ENCODE measurements at places on chromosomes 2 and 18.

DNA sequence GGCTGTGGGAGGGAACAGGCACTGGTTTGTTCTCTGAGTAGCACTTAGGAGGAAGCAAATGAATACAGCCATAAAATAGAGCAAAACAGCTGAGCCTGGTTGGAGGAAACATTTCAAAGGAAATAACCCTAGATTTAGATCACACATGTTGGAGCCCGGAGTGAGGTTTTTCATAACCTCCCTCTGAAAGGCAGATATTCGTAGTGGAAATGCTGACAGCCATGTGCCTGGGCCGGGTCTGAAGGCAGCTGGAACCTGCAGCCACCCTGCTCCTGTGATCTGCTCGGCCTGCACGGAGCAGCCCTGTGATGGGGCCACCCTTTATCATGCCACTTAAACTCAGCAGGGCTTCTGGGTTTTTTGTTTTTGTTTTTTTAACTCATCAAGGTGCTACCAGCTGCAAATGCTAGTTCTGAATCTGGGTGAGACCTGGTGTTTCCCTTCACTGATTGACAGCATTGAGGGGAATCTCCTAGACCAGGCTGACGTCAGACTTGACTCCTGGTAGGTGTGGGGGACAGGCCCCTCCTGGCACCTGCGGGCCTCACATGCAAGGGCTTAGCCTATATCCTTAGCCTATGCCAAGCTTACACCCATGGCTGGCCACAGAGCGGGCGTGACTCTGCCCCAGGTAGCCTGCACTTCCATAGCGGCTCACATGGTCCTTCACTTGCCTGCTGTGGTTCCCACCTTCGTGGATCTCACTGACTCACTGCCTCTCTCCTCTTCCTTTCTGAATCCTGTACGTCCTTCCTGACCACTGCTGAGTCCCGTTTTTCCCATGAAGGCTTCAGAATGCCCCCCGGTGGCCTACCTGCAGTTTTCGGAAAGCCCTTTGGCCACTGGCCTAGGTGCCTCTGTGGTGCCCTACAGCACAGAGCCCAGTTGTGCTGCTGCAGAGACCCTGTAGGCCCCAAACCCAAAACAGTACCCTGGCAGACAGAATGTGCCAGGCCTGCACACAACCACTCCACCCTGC, 217.3 kb downstream of the SEPTIN10 start:
- DNase-seq, result no peak

- DNase-seq, result no peak
These were observed 202.1 kb upstream of the TNP1 start for GRCh38 chr2:217061916-217062505.

DNA sequence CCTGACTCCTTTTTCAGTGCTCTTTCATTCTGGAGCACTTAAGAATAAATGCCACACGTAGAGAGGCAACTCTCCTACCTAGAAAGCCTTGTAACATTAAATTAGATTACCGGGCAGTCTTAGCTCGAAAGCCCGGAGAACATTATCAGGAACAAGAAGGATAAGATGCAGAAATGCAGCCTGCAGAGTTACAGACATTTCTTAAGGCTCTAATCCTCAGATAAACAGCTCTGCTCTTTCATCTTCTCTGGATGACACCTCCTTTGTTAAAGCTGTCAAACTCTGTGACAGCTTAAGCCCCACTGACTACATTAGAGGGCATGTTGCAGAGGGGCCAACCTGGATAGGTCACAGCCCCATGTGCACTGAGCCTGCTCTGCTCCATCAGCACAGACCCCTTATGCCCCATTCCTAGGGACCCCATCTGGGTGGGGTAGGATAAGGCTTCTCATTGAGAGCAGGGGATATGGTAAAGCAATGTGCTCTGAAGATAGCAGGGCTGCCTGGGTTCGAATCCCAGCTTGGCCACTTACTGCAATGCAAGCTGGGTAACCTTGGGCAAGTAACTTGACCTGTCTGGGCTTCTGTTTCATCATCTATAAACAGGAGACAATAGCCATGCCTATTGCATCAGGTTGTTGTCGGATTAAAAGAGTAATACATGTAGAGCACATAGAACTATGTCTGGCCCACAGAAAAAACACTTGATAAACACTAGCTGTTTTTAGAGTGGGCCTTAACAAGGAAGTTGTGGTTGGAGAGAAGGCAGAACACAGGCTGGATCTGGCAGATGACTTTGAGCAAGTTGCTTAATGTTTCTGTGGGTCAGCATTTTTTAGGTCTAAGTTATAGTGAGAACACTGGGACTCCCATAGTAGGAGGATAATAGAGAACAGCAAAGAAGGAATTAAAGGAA, 111.4 kb downstream of the THNSL2 start:
- DNase-seq, result no peak

DNA sequence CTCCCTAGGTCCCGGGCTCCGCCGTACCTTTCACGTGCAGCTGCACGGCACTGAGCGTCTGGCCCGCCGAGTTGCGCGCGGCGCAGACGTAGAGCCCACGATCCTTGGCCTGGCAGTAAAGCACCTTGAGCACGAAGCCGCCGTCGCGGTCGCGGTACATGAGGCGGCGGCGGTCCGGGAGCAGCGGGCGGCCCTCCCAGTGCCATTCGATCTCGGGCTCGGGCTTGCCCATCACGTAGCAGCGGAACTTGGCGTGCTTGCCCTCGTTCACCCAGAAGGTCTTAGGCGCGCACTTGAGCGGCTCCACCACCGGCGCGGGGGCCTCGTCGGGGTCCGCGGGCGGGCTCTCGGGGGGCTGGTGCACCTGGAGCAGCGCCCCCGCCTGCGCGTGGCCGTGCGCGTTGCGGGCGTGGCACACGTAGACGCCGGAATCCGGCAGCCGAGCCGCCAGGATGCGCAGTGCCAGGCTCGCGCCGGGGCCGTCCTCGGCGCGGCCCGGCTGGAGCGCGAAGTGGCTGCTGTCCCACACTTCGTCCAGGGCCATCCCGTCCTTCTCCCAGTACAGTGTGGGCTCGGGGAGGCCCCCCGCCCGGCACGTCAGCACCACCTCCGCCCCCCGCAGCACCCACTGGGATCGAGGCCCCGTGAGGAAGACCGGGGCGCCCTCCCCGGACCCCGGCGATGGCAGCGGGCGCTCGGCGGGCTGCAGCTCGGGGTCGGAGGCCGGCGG, 980 bp downstream of the OBSL1 start:
- peak; percentile 38 for DNase-seq

- DNase-seq, result peak; percentile 22
These were observed 65.2 kb downstream of the KLHL14 start for GRCh38 chr18:32707586-32707985.

GRCh38 chr18:54392543-54393023, 34.9 kb downstream of the C18orf54 start:
- DNase-seq, result peak; percentile 72

DNA sequence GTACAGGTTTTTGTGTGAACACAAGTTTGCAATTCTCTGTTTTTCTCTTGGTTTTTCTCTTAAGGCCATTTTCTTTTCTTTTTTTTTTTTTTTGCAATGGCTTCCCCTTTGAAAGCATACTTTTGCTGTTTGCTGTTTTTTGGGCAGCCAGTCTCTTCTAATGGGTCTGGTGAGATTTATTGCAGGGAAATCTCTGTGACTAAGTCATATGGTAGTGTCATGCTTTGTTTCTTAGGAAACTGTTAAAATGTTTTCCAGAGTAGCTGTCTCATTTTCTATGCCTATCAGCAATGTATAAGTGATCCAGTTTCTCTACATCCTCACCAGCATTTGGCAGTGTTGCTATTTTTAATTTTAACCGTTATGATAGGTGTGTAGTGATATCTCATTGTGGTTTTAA, 27.9 kb upstream of the CDCA7 start:
- peak; percentile 57 for DNase-seq

GRCh38 chr2:43138441-43138840, 88.0 kb downstream of the ZFP36L2 start:
- no peak for DNase-seq

DNA sequence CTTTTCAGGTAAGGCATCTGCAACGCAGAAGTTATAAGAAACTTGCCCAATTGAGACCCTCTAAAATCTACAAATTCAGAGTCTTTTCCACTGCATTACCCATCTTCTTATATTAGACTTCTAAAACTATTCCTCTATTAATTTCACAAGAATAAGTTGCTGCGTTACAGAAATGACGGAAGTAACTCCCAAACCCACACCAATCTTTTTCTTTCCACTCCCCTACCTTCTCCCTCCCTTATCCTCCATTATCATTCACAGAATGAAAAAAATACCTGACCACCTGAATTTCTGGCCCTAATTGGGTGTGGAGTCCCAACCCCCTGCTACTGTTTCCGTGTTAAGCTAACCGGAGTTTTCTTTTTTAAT, 689 bp downstream of the RPRD1A start:
- DNase-seq, result no peak

- no peak for DNase-seq
These were observed 24.5 kb upstream of the INPP4A start for GRCh38 chr2:98419977-98420725.

- no peak for DNase-seq
These were observed 39.5 kb upstream of the ARL4C start for GRCh38 chr2:234536178-234536965.

DNA sequence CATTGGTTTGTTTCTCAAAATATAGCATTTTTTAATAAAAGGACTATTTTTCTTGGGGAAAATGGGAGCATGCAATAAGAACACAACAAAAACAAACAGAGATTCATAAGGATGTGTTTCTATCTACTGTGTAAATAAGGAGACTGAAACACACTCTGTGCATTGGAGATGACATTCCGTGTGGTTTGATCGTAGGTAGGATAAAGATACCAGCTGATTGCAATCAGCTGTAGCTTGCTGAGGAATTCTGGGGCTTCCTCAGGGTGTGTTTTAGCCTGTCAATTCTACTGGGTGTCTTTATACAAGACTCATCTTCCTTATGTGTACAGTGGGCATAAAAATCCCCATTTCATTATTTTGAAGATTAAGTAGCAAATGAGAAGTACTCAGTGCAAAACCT, 591.6 kb downstream of the DSC3 start:
- DNase-seq, result no peak

DNA sequence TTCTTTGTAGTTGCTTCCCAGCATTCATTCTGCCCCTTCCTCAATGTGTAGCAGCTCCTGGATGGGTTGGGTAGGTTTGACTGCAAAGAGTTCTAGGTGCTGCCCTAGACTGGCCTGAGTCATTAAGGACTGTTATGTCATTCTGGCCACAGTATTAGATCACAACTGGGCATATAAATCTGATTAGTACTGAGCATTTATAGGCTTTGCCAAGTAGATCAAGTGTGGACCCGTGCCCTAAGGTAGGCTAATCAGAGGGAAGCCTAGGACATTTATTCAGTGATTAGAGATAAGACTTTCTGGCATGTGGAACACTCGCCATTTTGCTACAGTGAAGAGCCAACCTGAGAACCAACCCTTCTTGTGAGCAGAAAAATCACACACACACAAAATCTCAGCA, 2.7 kb downstream of the KATNAL2 start:
- no peak for DNase-seq

- DNase-seq, result no peak
These were observed 593.7 kb downstream of the NRXN1 start for GRCh38 chr2:50438259-50438658.

GRCh38 chr2:238787501-238787900, 60.4 kb upstream of the TWIST2 start:
- DNase-seq, result no peak

- no peak for DNase-seq
These were observed 113.1 kb upstream of the PARD3B start for GRCh38 chr2:204432196-204432595.

GRCh38 chr2:59851836-59852475, 701.5 kb downstream of the BCL11A start:
- DNase-seq, result no peak

DNA sequence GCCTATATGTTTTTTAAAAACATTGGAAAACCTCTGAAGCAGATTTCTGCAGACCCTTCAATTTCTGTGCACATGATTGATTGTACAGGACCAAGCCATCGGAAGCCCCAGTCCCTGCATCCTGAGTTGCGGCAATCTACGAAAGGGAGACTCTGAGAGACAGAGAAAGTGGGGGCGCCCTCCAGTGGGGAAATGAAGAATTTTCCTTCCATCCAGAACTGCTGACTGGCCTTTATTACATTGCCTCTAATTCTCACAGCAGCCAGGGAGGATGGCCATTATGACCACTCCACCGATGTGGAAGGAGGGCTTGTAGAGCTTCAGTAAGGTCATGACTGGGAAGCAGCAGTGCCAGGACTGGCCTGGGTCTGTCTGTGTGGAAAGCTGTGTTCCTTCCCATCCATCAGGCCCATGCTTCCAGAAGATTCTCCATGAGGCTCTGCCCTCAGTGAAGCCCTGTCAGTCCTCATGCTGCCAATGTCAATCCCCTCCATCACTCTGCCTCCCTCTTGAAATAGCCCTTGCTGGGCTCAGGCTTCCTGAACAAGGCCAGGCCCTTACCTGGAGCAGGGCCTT, 20.0 kb upstream of the RESP18 start:
- peak; percentile 70 for DNase-seq

- DNase-seq, result no peak
These were observed 113.7 kb downstream of the SATB2 start for GRCh38 chr2:199344012-199344411.

- no peak for DNase-seq
These were observed 15.3 kb upstream of the PXDN start for GRCh38 chr2:1759611-1759930.

DNA sequence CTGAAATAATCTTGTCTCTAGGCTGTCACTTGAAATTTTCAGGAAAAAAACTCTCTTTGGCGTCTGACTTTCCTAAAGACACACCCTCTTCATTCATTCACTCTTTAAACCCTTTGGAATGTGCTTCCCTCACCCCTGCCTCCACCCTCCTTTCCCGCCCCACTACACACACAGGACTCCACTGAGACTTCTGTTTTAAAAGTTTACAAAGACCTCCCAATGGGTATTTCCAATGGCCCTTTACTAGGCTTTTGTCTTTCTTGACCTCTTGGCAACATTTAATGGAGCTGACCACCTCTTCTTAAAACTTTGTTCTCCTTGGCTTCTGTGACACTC, 96.1 kb downstream of the RBMS1 start:
- DNase-seq, result no peak

GRCh38 chr2:133200684-133201421, 367.4 kb downstream of the NCKAP5 start:
- peak; percentile 82 for DNase-seq
